ENCODE measurements at places on chromosomes 1 and 21.

DNA sequence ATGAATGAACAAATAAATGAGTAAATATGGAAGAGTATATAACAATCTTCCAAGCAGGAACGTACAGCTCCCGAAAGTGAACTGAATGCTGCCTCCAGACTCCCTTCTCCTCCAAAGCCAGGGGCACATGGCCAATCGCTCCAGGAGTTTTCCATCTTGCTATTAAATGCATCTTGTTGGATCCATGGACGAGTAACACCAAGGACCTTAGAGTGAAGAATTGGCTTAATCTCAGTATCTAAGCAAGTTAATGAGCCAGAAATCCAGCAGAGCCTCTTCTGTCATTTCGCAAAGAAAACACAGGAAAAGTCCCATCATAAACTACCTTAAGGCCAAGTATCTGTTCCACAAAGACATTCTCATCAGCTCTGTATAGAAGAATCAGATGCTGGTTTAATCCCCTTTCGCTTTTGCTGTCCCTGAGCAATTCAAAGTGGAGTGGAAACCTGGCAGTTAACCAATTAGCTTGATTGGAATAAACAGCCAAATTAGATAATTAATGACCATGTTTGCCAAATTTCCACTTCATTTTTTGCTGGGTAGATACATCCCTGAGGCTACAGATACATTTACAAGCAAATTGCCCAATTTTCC, 116.0 kb downstream of the MIS18A start:
- no peak for DNase-seq

DNA sequence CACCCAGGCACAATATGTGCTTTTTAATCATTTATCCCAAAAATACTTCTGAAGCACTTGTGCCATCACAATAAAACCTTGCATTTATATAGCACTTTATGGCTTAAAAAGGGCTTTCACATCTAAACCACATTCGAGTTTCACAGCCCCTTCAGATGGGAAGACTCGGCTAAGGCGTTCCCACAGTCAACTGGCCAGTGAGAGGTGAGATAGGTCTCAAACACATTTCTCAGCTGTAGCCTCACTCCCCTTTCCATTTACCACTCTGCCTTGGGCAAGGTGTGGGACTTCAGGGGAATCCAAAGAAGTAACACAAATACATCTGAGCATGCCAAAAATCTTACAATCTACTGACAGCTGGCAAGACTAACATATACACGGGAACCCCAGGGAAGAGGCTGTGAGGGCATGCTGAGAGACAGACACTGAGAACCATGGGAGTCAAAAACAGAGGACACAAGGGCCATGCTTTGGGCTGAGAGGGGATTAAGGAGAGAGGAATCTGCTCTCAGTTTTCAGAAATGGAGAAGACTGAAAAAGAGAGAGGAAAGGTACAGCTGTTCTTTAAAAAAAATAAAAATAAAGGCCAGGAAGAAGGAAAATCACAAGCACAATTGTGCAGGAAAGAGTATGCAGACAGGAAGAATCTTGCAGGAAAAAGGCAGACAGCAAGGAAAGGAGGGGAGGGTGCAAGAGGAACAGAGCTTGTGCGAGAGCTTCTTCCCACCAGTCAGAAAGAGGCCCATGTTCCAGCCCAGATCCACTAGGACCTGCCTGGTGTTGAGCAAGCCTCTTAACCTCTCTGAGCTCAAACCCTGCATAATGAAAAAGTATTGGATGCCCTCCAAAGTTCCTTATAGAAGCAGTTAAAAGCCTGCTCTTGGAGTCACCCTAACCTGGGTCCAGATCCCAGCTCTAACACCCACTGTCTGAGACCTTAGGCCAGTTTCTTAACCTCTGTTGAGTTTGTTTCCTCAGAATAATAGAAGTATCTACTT, 73.5 kb downstream of the JAK1 start:
- DNase-seq = no peak

- no peak for DNase-seq
These were observed 151.5 kb downstream of the PEX14 start for GRCh38 chr1:10626131-10626731.

DNA sequence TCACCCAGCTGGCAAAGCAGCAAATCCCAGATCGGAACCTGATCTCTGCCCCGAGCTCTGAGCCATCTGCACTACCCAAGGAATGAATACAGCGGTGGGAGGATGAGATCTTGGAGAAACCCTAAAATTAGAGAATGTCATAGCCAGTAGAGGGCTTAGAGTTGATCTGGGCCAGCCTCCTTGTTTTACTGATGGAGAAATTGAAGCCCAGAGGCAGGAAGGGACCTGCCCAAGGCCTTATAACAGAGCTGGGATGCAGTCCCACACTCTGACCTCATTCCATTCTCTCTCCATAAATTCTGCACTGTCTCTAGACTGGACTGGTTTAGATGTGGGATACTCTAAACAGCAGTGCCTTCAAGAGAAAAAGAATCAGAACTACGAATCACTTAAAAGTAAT, 4.8 kb upstream of the SFN start:
- no peak for DNase-seq

GRCh38 chr1:6273380-6273891, 12.5 kb upstream of the GPR153 start:
- DNase-seq = peak; percentile 61

- no peak for DNase-seq
These were observed 67.6 kb downstream of the USP24 start for GRCh38 chr1:55147524-55147923.

DNA sequence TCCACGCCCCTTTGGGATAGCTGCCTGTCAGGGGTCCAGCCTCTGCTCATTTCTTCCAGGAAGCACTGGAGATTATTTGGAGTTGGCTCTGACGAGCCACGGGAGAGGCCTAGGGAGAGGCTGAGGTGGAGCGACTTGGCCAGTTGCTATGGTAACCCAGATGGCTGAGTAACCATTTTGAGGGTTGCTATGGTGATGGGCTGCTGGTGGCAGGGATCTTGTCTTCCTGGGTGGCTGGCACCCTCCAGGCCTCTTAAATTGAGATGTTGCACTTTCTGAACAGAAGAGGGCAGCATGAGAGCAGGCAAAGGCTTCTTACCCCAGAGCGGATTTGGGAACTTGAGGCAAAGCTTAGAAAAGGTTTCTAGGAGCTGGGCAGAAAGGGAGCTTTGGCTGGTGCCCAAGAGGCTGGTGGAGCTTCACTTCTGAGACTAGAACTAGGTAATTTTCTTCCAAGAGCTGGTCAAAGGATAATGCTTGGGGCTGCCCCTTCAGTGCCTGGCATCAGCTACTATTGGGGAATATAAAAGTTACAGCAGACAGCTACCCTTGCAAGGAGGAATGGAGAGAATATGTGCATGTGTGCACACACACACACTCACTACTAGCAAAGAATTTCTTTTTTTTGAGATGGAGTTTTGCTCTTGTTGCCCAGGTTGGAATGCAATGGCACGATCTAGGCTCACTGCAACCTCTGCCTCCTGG, 72.5 kb downstream of the NDUFS5 start:
- DNase-seq = peak; percentile 83

DNA sequence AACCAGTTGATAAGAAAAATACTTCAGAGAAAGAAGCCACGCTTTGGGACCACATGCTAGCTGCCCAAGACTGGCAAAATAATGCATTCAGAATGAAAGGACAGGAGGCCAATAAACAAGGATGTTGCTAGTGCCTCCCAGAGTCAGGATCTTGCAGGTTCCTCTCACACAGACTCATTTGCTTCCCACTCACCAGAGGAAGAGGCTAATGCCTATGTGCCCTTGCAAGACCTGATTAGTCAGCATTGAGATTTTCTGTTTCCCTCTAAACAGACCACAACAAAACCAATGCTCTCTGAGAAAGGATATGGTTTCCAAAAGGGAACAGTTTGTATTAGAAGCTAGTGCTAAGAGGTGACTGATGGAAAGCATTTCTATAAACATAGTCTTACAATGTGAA, 85.7 kb downstream of the NRDC start:
- DNase-seq = peak; percentile 35

Measured in kidney epithelial cell (primary cell).